ENCODE measurements at places on chromosomes 3 and 15. TPM values are rescaled to one million over a fixed set of nuclear protein-coding genes. Genes with fewer than 3 reads are reported as not detected.

Gene EFHB
- total RNA-seq: 0.20 TPM

Gene SHISA5
- 65.6 TPM for total RNA-seq

Gene CERS3
- not detected for total RNA-seq

Gene AMIGO3
- under 0.01 TPM for total RNA-seq
